CD4-positive, alpha-beta T cell treated with Interleukin-15 for 1 hour (primary cell): ENCODE measurements at places on chromosomes 11 and 22.

GRCh38 chr11:103367650-103368049 is 258.4 kb downstream of the DYNC2H1 start:
- DNase-seq, result no peak

DNA sequence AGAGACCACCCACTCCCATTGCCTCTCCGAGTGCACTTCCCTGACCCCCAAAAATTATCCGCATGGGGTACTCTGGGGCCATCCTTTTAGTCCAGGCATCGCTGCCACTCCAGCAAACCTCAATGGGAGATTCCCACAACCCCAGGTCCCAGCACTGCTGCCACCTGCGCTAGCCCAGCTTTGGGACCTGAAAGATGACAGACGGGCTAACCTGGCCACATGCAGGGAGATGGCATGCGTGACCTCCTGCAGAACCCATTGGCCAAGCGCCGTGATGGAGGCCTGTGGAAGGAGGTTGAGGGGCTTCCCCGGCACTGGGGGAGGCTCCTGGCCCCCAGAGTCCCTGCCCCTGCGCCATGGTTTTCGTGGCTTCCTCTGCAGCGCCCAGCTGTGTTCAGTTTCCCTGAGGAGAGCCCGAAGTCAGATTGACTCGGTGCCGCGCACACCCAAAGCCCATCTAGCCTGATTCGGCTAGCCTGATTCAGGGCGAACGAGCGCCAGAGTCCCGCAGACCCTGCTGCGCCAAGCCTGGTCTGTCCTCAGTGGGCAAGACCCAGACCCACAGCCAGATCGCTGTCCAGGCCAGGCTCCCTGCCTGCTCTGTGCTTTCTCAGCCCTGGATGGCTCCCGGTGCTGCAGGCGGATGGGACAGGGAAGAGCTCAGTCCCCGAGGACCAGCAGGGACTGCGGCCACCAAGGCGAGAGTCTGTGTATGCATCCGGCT is 751 bp upstream of the WNT7B start:
- DNase-seq, result no peak

DNA sequence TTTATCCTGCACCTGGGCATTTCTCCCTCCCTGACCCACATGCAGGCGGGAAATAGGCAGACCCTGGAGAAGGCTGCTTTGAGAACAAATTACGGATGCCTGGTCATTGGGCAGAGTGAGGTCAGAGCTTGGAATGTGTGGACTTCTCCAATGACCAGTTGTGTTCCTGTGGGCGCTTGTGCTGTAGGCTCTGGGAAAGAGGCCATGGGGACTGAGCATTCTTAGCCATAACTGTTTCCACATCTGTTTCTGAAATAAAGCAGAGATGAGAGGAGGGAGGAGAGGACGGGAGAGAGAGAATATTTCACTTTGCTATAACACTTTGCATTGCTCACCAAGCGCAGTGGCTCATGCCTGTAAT is 11.2 kb upstream of the TMEM184B start:
- no peak for DNase-seq

DNA sequence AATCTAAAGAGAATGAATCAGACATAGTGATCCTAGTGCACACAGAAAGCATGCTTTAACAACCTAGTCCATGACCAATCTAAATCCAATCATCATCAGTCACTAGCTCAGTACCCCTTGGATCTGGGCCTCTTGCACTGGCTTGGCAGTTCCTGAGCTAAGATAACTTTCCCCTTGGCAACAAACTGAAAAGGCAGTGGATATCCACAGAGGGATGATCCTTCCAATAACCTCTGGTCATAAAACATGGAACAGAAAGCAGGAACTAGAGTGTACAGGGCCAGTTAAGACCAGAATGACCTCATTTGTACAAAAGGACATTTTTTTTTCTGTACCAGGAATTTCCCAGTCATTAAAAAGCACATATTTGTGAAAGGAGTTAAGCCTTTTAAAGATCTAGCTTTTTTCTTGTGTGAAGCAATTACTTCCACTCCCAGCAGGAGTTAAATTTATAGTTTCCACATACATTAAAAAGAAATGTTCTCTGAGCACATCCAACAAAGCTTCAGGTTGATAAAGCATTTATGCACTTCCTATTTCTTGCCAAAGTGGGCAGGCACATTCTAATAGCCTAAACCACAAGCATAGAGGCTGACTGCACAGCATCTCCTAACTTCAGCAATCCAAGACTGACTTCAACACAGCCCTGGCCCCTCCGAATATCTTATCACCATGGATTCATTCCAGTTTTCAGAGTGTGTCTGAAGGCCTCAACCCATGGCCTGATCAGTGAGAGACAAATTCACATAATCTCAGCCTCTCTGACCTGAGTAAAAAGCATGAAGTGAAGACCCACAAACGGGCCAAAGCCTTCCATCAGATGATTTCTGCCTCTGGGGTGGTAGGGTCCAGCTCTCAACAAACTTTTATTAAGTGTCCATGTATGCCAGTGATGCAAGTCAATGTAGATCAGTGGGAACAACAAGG is 29.9 kb downstream of the GUCY1A2 start:
- DNase-seq, result no peak

GRCh38 chr22:23121424-23121823 is 20.4 kb downstream of the RSPH14 start:
- DNase-seq, result no peak

GRCh38 chr11:70486026-70486415 is 87.7 kb downstream of the CTTN start:
- DNase-seq, result no peak

DNA sequence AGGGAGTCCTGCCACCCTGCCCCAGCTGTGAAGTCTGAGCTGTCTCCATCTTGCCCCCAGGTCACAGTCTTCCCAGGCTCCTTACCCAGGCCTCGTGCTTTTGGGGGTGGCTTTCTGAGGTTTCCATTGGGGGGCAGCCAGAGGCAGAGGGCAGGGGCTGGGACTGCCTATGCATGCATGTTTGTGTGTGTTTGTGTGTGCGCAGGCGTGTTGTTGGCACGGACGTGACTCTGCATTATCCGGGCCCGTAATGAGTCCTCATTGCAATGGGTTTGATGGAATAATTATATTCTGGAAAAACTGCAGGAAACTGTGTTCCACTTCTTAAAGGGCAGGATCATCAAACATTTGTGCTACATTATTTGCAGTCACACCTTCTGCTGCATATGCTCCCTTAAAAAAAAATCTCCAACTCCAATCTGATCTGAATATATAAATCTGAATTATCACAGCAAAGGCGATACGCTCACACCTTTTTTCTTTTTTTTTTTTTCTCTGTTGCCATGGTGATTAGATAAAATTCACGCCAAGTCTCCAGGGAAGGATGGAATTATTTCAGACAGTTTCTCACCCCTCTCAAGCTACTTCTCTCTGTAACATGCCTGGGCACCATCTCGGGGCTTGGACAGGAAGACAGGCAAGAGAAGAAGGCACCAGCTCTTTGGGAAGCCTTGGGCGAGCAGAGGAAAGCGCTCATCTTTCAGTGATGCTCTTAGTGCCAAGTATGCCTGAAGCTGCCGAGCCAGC is 45.9 kb downstream of the DSCAML1 start:
- no peak for DNase-seq

DNA sequence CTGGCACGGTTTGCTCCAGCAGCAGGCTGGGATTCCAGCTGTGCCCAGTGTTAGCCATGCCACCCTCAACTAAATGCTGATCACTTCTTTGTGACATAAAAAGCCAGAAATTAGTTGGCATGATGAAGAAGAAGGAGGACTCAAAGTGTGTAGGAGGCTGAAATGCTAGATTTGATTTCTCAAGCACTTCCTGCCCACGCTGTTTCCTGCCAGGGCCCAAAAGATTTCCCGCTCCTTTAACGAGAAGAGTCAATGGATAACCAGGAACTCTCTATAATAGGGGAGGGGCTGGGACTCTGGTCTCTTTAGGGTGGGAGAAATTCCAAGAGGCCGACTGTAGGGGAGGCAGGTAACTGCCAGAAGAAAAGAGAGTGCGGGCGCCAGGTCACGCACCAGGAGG is 26.4 kb downstream of the APOL3 start:
- no peak for DNase-seq

- DNase-seq, result no peak
These were observed 1550.1 kb upstream of the TENM4 start for GRCh38 chr11:80990885-80991284.

DNA sequence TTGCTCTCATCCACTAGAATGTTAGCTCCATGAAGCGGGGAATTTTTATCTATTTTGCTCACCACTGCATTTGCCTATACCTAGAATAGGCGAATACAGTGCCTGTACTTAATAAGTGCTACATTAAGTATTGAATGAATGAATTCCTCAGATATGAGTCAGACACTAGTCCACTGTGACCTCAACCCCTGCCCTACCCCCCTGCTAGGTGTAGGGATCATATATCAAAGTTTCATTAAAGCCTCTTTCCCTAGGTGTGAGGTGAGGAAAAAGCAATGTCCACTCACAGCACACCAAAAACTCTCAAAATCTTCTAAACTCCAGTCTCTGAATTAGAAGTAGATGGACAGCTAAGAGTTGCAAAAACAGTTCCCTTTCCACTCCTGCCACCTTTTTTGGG is 9.8 kb upstream of the PSMA1 start:
- no peak for DNase-seq

DNA sequence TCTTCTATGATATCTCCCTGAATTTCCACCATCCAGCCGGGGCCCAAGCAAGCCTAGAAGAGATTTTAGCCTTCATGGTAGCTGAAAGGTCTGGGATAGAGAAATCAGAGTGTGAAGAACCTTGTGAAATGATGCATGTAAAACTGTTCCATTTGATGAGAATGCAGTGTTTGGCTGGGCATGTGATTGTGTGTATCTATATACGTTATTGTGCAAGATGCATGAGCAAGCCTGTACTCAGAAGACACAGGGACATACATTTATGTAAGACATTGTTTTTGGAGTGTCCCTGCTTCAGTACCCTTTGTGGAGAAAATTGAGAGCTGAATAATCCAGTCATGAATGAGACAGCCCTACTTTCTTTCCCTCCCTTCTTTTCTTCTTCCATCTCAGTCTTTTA is 15.2 kb upstream of the OR52K2 start:
- DNase-seq, result no peak

- no peak for DNase-seq
These were observed 1.5 kb downstream of the KREMEN1 start for GRCh38 chr22:29074276-29074772.

- peak; percentile 6 for DNase-seq
These were observed 2.0 kb downstream of the PNPLA5 start for GRCh38 chr22:43889860-43890253.

- DNase-seq, result no peak
These were observed 88.3 kb downstream of the NAV2 start for GRCh38 chr11:19800714-19801519.

- DNase-seq, result no peak
These were observed 52.2 kb downstream of the C22orf42 start for GRCh38 chr22:32106930-32107329.

DNA sequence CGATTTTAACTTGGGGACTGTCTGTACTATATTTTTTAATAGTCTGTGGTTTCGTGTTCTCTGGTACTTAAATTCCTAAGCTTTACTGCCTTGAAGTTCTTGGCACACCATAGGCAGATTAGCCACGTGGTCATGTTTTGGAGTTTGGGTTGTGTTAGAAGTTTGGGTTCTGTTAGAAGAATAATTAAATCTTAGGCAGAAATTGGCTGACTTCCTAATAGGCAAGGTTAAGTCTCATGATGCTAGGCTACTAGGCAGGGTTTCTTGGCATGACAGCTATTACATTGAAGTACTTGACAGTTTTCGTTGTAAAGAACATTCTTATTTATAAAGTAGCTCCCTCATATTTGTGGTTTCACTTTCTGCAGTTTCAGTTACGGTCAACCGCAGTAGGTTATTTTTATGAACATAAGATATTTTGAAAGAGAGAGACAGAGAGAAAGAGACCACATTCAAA is 30.0 kb upstream of the MMP7 start:
- no peak for DNase-seq

GRCh38 chr11:42085736-42086135 is 626.3 kb upstream of the LRRC4C start:
- no peak for DNase-seq

- DNase-seq, result no peak
These were observed 49.5 kb downstream of the ABTB2 start for GRCh38 chr11:34308049-34308912.

DNA sequence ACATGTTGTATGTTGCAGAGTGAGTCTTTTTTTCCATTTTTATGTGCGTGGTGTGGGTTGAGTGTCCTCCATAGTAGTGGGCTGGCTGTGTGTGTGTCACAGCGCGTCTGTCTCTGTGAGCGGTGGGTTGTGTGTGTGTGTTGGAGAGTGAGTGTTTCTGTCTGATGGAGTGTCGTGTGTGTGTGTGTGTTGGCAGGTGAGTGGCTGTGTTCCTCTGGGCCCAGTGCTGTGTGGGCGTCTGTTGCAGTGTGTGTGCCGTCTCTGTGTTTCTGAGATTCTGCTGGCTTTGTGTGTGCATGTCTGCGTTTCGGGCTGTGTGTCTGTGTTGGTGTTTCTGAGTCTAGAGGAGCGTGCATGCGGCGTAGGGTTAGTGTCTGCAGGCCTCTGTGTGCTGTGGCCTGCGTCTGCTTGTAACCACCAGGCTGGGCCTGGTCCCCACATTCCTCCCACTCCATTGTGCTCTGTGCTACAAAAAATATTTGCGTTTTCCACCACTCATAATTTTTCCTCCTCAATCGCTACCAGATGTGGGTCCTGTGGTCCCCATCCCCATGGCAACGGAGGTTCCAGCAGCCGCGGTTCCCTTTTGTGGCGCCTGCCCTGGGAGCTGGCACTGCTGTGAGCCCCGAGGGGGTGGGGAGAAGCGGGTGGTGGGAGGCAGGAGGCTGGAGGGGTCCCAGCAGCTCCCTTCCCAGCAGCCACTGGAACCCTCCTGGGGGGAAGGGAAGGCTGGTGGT is 15.2 kb downstream of the SCARF2 start:
- DNase-seq, result no peak

DNA sequence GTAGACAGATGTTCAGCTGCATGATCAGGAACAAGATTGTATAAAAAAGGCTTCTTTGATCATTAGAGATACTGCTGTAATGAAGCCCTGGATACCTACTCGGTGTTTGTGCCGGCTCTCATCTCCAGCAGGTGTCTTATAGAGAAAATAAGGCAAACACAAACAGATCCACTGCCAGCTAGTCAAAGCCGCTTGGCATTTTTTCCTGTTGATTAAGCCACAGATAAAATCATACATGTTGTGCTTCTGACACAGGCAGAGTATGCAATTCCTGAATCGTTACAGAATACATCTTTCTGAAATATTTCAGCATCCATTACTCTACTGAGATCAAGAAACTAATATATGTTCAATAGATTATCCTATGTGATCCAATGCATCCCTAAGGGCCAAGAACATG is 206.9 kb downstream of the CADM1 start:
- DNase-seq, result no peak

GRCh38 chr11:83220260-83220659 is 26.7 kb downstream of the ANKRD42 start:
- DNase-seq, result no peak

- DNase-seq, result peak; percentile 33
These were observed 114.7 kb downstream of the CRYBB2 start for GRCh38 chr22:25334162-25334490.

- DNase-seq, result no peak
These were observed 87.0 kb upstream of the BLID start for GRCh38 chr11:122202951-122203456.
